ENCODE measurements at places on chromosomes 11 and 22. TPM values are rescaled to one million over a fixed set of nuclear protein-coding genes. Genes with fewer than 3 reads are reported as not detected.
A peak's percentile ranks its signal among the peaks of the same experiment; 100 is the strongest.

DNA sequence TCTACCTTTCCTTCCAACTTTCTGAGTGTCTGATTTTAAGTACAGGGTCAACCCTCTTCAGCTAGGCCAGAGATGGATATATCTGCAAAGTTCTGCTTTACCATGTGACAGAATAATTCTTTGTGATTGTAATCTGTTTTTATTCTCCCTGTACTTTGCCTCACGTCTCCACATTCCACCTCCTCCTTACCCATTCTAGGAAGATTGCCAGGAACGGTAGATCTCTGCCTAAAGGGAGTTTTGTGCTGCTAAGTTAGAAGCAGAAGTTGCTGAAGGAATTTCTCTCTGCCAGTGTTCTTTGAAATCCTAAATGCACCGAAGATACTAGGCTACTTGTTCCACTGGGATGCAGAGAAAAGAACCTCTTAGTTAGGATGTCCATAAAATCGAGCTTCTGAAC lies 20.7 kb upstream of the FAM181B start:
- no peak for DNase-seq

GRCh38 chr11:76801736-76802135 lies 18.6 kb downstream of the TSKU start:
- DNase-seq = no peak

DNA sequence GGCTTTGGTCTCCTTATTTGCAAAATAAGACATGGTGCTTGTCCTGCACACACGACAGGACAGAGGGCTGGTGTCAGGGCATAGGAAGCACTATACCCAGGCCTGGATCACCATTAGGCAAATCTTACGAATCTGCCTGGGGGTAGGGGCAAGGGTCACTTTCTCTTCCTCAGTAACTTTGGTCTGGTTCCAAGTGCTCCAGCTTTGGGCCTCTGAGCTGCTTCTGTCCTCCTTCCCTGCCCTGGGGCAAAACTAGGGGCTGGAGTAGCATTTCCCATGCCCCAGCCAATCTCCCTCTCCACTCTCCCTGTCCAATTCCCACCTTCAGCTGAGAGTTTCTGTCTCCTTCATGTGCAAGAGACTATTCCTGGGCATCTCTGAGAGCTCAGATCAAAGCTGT lies 123.7 kb upstream of the NECTIN1 start:
- DNase-seq = no peak

DNA sequence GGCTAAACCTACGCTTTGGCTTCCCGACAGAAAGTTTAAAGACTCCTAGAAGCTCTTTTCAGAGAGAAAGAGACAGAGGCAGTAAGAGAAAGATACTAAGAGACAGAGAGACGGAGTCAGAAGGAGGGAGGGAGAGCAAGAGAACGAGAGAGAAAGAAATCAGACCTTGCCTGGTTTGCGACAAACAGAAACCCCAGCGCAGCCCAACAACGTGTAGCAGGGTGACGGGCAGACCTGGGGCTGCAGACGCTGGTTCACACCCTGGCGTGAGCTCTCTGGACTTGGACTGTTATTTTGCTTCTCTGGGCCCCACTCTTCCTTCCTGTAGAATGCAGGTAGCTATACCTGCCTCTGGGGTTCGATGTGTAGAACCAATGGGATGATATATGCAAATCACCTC lies 244.4 kb upstream of the SYN3 start:
- DNase-seq = no peak

GRCh38 chr11:105734426-105734825 lies 124.6 kb downstream of the GRIA4 start:
- DNase-seq = no peak

DNA sequence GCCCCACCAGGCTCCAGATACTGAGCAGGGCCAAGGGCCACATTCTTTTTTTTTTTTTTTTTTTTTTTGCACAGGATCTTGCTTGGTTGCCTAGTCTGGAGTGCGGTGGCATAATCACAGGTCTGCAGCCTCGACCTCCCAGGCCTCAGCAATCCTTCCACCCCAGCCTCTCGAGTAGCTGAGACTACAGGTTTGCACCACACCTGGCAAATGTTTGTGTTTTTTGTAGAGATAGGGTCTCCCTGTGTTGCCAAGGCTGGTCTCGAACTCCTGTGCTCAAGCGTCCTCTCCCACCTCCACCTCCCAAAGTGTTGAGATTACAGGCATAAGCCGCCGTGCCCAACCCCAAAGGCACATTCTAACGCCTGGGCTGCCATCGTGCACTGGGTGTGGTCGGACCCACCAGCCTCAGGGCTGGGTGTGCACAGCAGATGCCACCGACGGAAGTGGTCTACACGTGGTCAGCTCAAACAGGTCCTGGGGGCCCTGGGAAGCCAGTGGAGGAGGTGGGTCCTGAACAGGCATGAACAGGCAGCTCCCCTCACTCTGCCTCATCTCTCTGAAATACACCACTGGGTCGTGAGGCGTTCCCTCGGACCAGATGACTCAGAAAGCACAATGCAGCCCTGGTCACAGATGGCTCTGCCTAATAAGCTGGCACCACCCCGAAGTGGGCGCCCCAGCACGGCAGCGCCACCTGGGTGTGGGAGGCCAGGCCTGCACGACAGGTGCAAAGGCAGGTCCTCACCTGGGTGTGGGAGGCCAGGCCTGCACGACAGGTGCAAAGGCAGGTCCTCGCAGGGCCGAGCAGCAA lies 5.1 kb upstream of the B4GALNT4 start:
- no peak for DNase-seq

- no peak for DNase-seq
These were observed 355.6 kb downstream of the METTL15 start for GRCh38 chr11:28463826-28464225.

DNA sequence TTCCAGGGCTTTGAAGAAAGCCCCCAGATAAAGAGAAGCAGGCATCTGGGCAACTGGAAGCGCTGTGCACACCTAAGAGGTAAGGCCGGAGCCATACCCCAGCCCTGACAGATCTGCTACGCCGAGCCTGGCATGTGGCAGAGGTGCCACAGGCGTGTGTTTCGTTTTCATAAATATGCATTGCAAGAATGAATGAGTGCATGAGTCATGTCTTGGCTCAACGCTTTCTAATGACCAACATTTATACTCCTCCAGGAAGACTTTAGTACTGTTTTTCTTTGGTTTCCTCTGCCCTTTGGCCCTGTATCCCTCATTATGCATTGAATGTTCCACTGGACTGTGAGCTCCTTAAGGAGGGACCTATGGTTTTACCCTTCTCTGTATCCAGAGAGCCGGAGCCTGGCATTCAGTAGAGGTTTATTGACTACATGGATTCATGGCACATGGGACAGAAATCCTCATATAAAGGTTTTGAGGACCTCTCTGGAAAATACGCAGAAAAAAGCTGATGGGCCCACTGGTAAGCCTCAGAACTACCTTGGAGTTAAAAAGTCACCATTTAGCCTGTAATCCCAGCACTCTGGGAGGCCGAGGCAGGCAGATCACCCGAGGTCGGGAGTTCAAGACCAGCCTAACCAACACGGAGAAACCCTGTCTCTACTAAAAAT lies 38.9 kb upstream of the CSNK2A3 start:
- no peak for DNase-seq

DNA sequence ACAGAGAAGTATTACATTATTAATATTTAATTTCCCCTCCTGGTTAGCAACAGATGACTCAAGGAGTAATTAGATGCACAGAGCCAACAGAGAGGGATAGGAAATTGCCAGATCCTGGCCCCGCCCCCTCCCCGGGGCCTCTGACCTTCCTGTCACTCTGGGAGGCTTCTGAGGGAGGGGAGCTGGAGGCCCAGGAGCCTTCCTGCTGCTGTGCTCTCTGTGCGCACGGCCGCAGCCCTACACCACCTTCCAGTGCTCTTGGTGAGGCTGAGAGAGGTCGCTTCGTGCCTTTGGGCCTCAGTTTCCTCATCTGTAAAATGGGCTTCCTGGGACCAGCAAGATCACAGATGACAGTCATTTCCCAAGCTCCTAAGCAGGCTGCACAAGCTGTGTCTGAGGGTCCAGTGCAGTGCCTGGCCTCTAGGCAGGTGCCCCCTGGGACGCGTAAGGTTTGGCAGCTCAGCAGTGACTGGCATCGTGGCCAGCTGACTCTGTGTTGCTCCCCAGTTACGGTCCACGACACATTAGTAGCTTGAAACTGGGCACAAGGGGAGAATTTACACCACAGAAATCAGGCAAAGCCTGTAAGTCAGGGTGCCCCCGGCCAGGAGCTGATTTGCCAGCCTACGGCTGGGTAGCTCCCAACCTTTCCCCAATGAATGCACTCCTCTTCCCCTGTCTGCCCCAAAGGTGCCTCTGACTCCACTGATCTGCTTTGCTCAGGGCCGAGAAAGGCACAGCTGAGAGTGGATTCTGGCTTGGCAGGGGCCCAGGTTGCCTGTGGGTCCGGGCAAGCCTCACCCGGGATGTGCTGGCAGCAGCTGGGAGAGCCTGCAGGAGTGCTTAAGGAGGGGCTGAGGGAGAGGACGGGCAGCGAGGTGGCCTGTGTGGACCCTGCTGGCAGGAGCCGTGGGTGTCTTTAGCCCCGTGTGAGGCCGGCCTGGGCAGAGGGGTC lies 2.3 kb downstream of the ADORA2A start:
- DNase-seq = peak; percentile 47

GRCh38 chr22:20109411-20110358 lies 6.2 kb upstream of the RANBP1 start:
- DNase-seq = no peak

DNA sequence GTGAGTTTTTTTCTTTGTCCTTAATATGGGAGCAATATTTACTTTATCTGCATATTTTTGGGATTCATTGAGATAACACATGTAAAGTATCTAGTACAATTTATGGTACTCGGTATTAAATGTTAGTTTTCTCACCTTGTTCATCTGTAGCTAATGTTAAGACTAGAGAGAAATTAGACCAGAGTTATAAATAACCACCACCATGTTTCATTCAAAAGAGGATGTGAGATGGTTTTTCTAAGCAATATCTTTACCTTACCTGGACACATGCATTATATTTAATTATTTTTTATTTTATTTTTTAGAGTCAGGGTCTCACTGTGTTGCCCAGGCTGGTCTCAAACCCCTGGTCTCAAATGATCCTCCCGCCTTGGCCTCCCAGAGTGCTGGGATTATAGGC lies 18.4 kb downstream of the ARHGAP42 start:
- DNase-seq = no peak

GRCh38 chr22:42691440-42691839 lies 29.2 kb downstream of the A4GALT start:
- DNase-seq = no peak

DNA sequence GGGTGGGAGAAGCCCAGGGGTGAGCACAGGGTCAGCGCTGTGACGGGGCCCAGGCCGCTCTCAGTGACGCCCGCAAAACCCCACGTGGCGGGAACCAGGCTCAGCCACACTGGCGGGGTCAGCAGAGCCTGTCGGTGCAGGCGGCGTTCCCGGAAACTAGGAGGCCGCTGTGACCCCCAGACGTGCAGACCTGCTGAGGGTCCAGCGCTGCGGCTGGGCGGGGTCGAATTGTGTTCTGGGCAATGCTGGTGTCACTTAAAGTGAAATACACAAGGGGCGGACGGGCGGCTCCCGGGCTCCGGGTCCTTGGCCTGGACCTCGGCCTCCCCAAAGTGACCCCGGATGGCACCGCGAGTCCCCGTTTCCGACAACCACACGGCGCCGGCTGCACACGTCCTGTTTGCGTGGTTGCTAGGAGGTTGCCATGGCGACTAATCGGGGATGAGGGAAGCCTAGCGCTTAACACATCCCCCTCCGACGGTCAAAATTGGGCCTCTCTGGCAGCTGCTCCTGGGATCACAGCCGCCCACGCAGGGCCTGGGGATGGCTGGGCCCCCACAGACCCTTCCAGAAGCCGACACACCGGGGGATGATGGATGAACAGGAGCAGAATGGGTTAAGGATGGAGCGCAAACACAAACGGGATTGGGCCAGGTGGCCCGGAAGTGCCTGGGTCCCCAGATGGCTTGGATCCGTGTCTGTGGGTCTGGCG lies 81.7 kb upstream of the PRR5 start:
- peak; percentile 77 for DNase-seq

GRCh38 chr22:41935015-41935351 lies 8.4 kb upstream of the TNFRSF13C start:
- DNase-seq = no peak

DNA sequence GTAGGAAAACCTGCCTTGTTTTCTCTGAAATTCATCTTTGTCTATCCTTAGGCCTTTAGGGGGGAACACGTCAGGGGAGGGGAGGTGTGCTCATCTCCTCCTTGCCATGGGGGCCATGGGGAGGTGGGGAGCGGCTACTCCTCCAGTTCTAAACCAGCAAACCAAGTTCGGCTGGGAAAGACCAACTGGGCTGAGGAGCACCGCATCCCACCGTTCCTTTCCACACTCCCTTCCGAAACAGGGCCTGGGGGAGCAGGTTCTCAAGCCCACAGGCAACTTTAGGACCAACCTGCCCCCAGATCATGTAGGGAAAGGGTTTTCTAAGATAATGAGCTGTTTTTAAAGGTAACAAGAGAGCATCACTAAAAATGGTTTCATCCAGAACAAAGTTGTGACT lies 77.5 kb upstream of the PITPNB start:
- no peak for DNase-seq

DNA sequence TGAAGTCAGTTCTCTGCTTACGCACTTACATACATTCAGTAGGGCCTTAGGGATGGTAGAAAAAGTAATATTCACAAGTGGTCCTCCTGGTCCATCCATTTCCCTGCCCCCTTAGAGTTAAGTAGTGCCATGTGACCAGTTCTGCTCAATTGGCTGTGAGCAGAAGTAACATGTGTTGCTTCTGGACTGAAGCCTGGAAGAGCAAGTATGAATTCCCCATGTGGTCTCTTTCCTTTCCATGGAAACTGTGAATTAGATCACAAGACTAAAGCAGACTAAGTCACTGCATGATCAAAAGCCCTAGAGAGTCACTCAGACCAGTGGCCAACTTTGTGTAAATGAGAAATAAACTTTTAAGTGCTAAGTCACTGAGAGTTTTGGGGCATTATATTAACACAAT lies 341.7 kb upstream of the CADM1 start:
- no peak for DNase-seq

OR8G5 gene
- not detected for polyA plus RNA-seq

TTC28 gene
- polyA plus RNA-seq = 0.44 TPM

NFAM1 gene
- not detected for polyA plus RNA-seq

OR4A16 gene
- polyA plus RNA-seq = not detected

SLC25A45 gene
- polyA plus RNA-seq = 10.8 TPM

EXPH5 gene
- polyA plus RNA-seq = 1.9 TPM

PHLDA2 gene
- polyA plus RNA-seq = not detected

ACCS gene
- 0.99 TPM for polyA plus RNA-seq

NRIP3 gene
- 0.53 TPM for polyA plus RNA-seq

SLC35E4 gene
- polyA plus RNA-seq = 0.94 TPM

FOLR3 gene
- not detected for polyA plus RNA-seq

Measured in naive thymus-derived CD8-positive, alpha-beta T cell (primary cell).